IPS DF 6.9 (cell line): ENCODE measurements at places on chromosomes 7 and 10.
A peak's percentile ranks its signal among the peaks of the same experiment; 100 is the strongest.

DNA sequence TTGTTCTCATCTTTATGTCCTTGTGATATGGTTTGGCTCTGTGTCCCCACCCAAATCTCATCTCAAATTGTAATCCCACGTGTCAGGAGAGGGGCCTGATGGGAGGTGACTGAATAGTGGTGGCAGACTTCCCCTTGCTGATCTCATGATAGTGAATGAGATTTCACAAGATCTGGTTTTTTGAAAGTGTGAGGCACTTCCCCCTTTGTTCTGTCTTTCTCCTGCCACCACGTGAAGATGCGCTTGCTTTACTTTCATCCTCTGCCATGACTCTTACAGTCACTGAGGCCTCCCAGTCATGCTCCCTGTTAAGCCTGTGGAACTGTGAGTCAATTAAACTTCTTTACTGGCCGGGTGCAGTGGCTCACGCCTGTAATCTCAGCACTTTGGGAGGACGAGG, 161.0 kb downstream of the HERPUD2 start:
- DNase-seq: no peak

- DNase-seq: no peak
Measured at GRCh38 chr10:62008196-62008595, 106.7 kb downstream of the ARID5B start.

DNA sequence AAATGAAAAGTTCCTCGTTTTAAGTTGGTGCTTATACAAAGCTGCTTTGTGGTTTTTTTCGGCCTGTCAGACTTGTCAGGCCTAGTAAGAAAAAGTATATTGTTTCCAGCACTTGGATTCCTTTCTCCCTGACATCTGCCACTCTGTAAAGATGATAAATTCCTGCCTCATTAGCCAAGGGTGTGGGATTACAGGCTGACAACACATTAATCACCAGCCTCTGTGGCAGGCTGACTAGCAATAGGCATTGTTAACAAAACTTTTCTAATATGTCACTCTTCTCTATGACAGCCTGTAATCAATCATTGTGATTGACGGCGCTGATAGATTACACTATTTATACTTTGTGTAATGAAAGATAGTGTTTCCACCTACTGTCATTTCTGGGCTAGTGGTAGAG, 682.5 kb downstream of the LRMDA start:
- DNase-seq: no peak

DNA sequence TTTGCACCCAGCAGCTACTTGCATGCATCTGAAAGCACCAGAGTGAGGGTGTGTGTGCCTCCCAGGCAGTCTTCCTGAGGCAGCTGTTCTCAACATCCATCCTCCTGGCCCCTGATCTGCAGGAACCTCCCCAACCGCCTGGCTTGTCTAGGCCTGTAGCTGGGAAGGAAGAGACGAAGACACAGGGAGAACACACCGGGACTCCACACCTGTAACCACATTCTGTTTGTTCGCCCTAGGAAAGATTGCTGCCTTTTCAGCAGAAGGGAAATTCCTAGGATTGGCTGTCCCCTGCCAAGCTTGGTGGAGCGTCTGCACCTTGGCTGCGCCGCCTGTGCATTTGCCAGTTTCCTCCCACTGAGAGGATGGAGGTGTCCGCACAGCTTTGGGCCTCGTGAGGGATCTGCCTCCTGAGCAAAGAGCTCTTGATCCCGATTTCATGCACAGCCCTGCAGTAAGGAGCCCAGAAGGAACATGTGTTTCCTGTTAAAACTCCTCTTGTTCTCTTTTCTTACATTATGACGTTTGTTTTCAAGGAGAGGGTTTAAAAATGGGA, 154.6 kb downstream of the TPST1 start:
- DNase-seq: no peak

DNA sequence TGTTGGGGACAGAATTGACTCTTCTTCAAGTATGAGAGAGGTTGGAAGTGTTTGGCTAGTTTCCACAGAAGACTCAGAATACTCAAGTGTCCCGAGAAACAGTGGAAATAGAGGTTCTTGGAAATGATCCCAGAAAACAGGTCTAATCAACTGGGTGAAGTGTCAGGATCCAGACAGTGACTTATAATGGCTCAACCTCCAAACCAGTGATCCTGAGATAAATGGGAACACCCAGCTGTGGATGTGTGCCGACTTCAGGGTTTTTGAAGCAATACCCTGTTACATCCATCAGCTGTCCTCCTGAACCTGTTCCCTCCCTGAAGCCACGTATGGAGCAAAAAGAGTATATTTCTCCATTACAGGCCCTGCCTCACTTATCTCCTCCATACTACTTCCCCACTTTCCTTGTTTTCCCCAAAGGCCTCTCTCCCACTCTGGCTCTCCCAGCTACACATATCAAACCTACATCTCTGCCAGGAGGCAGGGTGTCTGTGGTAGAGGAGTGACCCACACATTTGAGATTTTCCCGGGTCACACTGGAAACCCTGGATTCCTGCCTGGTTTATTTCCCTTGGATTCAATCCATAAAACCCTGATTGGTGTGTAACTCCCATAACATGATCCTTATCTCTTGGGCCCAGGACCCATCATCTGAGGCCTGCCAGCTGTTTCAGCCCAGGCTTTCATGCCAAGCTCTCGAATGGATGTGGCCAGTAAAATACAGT, 17.6 kb upstream of the ELOVL3 start:
- no peak for DNase-seq

GRCh38 chr7:142158736-142159496, 47.4 kb downstream of the MGAM2 start:
- no peak for DNase-seq

GRCh38 chr10:90738885-90739284, 119.0 kb downstream of the HTR7 start:
- DNase-seq: no peak

DNA sequence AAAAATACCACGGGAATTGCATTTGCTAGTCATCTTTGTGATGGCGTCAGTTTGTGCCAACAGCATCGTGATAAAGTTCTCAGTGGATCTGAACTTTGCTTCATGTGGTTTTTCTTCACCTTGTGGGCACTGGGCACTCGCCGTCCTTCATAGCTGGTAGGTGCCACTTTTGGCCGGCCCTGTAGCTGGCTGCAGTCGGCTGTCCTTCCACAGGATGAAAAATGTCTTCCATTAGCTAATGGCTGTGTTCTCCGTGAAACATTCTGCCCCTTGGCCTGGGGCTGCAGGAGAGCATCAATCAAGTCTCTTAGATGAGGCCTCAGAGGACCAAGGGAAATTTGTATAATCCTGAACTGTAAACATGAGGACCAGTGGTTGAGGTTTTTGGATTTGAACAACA, 145.3 kb downstream of the DYNC1I1 start:
- DNase-seq: no peak

DNA sequence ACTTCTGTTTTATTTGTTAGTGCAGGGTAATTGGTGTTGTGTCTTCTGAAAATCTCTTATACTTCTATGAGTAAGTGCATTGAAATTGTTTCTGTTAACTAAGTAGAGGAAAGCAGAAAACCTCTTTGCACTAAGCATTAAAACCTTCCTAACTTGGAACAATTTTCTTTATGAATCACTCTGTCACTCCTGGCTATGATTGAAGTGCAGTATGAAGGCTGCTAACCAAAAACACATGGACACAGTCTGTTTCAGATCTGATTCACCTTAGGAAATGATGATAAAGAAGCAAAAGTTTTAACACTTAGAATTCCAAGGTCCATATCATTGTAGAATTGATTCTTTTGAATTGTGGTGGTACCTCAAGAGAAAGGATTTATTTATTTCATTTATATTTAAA, 41.9 kb downstream of the MET start:
- DNase-seq: no peak

DNA sequence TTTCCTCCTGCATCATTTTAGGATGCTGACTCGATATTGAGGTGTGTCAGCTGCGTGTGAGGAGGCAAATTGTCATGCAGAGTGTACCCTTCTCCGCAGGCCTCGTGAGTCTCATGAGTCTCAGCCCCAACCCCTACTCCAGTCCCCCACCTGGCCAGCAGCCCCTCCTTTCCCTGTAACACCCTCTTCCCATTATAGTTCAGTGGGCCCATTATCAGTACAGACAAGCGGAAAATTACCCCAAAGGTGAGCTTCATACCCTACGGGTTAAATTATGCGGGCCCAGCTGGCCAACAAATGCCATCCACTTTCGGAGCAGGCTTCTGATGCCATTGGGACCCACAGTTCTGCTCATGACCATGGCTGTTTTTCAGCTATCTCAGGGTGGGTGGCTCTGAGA, 25.2 kb downstream of the SFTPD start:
- no peak for DNase-seq

- no peak for DNase-seq
Measured at GRCh38 chr10:79409726-79410085, 35.7 kb downstream of the ZCCHC24 start.

GRCh38 chr10:70360215-70360614, 22.2 kb downstream of the LRRC20 start:
- DNase-seq: no peak

- DNase-seq: no peak
Measured at GRCh38 chr7:21412410-21412851, 15.5 kb upstream of the SP4 start.

DNA sequence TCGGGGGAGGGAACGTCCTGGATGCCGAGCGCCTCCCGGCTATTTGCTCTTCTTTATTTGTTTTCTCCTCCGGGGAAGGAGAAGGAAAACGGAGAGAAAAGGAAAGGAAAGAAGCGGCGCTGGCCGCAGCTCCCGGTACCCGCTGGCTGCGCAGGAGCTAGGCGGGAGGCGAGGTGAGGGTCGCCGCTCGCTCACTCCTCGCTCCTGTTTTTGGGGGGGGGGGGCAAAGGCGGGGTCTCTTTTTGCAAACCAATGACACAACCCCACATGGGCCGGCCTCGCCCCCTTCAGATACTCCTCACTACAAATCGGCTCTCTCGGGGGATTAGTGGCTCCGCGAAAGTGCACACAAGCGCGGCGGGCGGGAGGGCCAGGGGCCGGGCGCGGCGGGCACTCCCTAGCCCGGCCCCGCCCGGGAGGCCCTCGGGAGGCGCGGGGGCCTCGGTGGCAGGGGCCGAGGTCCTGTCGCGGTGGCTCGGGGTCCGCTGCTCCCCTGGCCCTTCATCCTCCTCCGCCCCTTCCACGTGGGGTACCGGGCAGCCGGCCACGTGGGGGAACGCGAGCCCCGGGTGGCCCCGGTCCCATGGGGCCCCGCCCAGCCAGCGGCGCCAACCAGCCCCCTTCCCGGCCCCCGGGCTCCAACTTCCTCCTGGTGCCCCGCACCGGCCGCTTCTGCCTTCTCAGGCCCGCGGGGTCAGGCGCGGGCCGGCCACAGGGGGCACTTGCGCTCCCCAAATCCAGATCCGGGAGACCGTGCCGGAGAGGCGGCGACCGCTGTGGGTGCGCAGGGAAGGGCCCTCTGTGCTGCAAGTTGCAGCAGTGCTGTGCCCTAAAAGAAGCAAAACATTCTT, 718 bp upstream of the CTBP2 start:
- DNase-seq: no peak

- no peak for DNase-seq
Measured at GRCh38 chr7:34327681-34328080, 330.3 kb upstream of the NPSR1 start.

DNA sequence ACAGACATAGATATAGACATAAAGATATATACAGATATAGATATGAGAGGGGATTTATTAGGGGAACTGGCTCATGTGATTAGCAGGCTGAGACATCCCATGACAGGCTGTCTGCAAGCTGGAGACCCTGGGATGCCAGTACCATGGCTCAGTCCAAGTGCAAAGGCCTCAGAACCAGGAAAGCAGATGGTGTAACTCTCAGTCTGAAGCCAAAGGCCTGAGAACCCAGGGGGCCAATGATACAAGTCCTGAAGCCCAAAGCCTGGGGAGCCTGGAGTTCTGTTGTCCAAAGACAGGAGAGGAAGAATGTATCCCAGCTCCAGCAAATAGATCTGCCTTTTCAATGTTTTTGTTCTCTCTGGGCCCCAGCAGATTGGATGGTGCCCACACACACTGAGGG, 5.5 kb downstream of the NCOA4 start:
- no peak for DNase-seq

DNA sequence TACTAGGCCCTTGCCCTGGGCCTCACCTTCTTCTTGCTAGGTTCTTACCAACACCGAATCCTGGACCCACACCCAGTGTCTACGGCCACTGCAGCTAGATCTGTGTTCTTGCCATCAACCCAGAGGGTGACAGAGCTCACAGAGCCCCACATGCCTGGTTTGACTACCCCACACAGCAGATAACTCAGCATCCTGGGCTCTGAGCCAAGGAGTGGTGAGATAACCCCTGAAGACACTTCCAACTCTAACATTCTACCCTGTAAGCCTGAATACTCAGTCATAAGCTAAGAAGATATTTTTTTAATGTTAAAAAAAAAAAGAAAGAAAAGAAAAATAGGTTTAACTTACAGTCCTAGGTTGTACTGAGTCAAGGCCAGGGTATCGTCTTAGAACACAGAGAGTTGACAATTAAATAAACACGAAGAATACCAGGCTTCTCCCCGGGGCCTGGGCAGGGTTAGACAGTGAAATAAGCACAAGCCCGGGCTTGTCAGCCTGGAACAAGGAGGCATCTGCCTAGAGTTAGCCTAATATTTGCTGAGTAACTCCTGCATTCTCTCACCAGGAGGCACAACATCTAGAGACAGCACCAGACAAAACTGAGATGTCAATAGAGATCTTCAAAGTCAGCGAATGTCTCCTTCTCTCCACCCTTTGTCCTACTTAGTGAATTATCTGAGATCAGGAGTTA, 556.5 kb upstream of the LRRN3 start:
- no peak for DNase-seq

- no peak for DNase-seq
Measured at GRCh38 chr7:35993676-35994606, 159.1 kb upstream of the EEPD1 start.

DNA sequence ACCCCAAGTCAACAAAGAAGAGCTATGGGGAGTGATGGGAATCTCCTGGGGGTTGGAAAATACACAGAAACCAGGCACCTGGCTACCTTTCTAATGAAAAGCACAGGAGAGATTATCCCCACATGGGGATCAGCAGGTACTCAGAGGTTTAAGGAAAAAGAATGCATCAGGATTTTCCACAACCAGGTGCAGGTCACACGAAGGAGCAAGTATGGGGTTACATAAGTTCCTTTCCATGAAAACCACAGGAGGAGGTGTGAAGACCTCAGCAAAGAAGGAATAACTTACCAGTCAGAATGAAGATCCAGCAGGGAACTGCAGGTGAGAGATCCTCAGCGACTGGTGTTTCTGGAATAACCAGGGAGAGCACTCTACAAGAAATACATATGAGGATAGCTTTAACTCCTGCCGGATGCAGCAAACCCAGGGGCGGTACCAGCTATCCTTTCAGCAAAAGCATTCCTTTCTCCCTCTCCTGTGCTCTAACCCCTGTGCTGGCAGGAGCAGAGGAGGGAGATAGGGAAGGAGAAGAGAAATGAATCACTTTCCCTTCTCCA, 116.7 kb upstream of the TMEM106B start:
- peak; percentile 25 for DNase-seq

- DNase-seq: no peak
Measured at GRCh38 chr10:48926255-48926654, 13.4 kb downstream of the LRRC18 start.

GRCh38 chr10:126216632-126216961, 171.7 kb downstream of the ADAM12 start:
- DNase-seq: no peak
